ENCODE measurements at places on chromosomes 3 and 15.

DNA sequence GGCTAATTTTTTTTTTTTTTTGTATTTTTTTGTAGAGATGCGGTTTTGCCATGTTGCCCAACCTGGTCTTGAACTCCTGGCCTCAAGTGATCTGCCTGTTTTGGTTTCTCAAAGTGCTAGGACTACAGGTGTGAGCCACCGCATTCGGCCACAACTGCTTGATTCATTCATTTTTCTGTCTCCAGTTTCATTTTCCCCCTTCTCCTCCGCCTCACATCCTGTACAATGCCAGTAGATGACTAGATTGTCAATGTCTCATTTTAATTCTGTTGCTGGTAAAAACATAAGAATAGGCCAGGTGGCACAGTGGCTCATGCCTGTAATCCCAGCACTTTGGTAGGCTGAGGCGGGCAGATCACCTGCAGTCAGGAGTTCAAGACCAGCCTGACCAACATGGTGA lies 12.0 kb upstream of the ZNF592 start:
- DNase-seq, result no peak

DNA sequence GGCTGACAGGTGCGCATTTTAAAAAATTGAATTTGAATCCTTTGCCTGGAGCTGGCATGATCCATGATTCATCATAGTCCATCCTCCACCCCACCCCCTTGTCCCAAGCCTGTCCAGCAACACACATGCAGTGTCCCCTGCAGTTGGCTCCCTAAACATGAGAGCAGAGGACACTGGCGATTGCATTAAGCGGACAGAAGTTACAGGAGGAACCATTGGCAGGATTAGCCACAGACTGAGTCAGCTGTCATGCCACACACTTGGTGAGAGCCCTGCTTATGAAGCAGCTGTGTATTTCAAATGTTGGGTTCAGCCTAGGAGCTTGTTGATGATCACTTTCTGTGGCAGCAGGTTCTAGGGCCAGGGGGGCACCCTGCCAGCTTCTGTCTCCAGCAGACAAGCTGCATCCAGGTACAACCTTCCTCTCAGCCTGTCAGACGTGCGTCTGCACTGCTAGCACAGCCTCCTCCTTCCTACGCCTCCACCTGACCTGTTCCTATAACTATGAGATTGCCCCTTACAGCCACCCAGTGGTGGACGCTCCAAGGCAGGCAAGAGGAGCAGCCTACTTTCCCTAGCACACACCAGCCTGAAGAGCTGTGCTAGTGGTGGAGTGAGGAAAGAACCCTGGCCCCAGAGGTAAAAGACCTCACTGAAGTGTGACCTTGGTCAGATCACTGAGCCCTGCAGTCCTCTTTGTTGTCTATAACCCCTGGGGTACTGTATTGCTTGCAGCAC lies 121.9 kb downstream of the SLCO3A1 start:
- DNase-seq, result no peak

GRCh38 chr15:80864666-80865065 lies 85.5 kb downstream of the CEMIP start:
- no peak for DNase-seq

DNA sequence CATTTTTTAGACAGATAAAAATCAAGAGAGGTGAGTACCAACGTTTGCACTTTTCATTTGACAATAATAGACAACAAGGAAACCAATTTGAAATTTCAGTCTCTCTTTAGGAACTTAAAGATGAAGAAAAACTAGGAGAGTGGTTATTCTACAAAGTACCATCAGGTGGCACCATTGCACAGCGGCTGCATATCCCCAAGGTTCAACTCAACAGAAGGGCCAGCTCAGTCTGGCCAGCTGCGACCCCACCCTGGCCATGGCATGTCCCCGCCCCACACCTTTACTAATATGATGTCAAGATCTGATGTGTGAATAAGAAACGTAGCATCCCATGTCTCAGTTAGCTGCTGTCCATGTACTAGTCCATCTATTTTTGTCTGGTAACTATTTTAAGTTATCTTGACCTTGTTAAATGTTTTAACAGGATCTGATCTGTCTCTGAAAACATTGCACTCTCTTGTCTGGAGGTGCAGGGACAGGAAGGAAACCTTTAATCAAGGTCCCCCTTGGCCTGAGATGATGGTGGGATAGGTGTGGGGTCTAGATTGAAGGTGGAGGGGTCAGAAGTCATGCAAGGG lies 35.5 kb upstream of the CGNL1 start:
- no peak for DNase-seq

- peak; percentile 13 for DNase-seq
Observed at GRCh38 chr15:40911141-40911540, 16.9 kb downstream of the VPS18 start.

GRCh38 chr3:171445620-171446204 lies 14.5 kb downstream of the TNIK start:
- no peak for DNase-seq

GRCh38 chr3:28891485-28891884 lies 389.4 kb upstream of the RBMS3 start:
- DNase-seq, result no peak

Measured in D721Med (cell line).